Effector memory CD8-positive, alpha-beta T cell (primary cell): ENCODE measurements at places on chromosomes 1 and 21.
A peak's percentile ranks its signal among the peaks of the same experiment; 100 is the strongest.

GRCh38 chr1:53393325-53393792 is 65.5 kb upstream of the LRP8 start:
- DNase-seq = peak; percentile 63

GRCh38 chr1:242854466-242854865 is 330.0 kb upstream of the PLD5 start:
- DNase-seq = no peak

DNA sequence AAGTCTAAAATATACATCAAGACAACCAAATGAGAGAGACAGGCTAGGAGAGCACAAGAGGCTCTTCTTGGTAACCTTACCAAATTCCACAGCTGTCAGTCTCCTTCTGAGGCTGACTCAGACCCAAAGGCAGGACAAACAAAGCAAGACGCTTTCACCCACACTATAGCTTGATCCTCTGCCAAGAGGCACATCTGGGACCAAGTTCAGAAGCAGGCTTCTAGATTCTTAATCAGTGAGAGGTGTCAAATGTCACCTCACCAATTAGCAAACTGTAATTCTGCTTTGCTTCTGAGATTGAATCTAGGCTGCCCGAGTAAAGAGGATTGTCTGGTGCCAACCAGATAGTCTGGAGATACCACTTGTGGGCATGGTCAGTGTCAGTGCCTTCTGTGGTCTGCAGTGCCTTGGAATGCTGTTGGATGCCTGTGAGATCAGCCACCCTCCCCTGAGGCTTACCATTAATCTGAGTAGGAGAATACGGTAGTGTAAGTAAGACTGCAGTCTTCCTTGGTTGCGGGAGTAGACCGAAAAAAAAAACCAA is 151.0 kb downstream of the FMN2 start:
- no peak for DNase-seq

GRCh38 chr1:6108937-6109614 is 63.4 kb downstream of the KCNAB2 start:
- DNase-seq = no peak

DNA sequence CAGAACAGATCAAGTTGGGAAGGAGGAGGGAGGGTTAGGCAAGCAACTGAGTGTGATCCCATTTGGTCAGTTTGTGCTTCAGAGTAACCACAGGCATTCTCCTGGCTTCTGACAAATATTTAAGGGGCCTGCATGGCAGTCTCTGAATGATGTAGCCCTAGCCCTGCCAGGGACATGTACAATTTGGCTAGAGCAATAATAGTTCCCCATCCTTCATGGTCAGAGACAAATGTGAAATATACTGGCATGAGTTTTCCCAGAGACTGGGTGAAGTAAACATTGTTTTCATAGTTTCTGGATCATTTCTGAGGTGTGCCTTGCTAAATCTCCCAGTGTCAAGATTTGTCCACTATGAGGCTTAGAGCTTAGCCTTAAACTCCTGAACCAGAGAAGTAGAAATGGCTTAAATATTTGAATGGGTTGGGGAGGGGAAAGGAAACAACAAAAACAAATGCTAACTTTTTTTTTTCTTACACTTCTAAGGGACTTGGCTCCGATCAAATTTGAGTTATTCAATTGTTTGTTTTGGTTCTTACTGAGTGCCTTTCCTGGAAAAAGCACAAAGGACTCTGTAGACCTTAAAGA is 42.0 kb upstream of the UBE2U start:
- no peak for DNase-seq
